ENCODE measurements at places on chromosomes 11 and 22.

- no peak for DNase-seq
These were observed 19.8 kb downstream of the MMP27 start for GRCh38 chr11:102685754-102686153.

GRCh38 chr11:60130496-60130895 is 42.0 kb downstream of the MS4A2 start:
- DNase-seq = no peak

- DNase-seq = no peak
These were observed 113.1 kb downstream of the RBFOX2 start for GRCh38 chr22:35915477-35916013.

DNA sequence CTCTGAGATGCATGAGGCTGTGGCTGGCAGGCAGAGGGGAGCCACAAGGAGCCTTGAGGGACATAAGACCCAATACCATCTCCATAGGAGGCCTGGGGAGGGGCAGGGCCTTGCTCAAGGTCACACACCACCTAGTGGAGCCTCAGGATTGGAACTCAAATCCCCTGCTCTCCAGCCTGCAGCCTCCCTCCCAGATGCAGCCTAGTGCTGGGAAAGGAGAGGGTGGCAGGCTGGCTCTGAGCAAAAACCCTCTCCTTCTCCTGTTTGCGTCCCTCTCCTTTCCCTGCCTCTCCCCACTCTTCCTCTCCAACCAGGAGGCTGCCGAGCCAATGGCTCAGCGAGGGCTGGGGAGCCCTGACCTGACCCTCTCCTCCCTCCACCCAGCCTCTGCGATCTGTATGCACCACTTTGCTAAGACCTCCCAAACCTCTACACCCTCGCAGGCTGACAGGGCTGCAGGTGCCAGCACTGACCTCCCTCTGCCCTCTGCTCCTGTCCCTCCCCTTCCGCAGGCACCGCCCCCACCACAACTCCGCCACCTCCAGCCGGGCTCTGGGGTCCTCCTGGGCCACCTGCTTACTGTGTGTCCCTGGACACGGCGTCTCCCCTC is 14.7 kb downstream of the IGLL1 start:
- no peak for DNase-seq

DNA sequence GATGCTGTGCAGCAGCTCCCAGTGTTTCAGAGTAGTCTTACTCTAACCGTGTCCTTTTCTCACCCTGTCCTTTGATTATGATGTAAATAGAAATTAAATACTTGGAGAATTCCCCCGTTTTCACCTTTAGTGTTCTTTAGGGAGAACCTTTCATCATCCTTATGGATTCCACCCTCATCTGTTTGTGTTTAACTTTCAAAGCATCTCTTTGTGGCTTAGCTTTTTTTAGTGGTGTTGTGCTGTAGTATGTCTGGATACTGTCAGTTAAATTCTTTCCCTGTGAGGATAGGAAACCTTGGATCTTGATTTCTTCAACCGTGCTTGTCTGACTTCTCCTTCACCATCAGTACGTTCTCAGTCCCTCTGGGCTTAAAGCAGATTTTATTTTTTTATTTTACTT is 48.5 kb downstream of the PPP6R3 start:
- no peak for DNase-seq

GRCh38 chr22:38843201-38843656 is 599 bp downstream of the NPTXR start:
- DNase-seq = no peak

DNA sequence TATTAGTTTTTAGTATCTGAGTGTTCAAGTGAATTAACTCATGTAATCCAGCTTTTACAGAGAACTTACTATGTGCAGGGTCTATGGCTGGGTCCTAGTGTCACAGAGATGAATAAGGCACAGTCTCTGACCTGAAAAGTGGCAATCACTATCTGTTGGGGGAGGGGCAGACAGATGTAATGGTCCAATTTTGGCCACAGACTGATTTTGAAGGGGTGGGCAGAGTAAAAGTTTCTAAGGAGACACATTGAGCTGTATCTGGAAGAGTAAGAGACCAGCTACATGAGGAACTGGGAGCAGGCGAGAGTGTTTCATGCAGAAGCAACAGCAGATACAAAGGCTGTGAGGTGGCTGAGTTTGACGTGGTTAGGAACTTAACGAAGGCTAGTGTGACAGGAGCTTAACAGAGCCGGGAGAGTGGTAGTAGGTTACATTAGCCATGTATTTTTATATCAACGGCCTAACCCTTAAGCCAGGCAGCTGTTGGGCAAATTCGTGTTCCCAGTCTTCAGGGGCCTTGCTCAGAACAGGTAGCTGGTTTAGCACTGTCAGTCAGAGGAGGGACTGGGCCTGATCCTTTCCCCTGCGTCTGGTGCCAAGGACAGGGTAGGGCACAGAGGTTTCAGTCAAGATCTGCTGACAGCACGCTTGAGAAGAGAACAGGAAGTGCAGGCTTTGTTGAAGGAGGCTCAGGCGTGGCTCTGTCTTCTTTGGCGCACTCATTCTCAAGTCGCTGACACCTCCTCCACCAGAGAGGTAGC is 1.4 kb upstream of the STIM1 start:
- no peak for DNase-seq
